ENCODE measurements at places on chromosomes 2 and 18. TPM values are rescaled to one million over a fixed set of nuclear protein-coding genes. Genes with fewer than 3 reads are reported as not detected.

The OLA1 gene
- total RNA-seq, result 76.2 TPM

The GATA6 gene
- total RNA-seq, result 2.2 TPM

The ACTR2 gene
- total RNA-seq, result 126 TPM

The ANKRD36 gene
- total RNA-seq, result 73.3 TPM

The UGT1A4 gene
- not detected for total RNA-seq
